ENCODE measurements at places on chromosomes 6 and 20.

- no peak for DNase-seq
Measured at GRCh38 chr20:2084703-2085102, 16.9 kb upstream of the STK35 start.

GRCh38 chr6:98516866-98517265 lies 317.5 kb upstream of the POU3F2 start:
- DNase-seq = no peak

DNA sequence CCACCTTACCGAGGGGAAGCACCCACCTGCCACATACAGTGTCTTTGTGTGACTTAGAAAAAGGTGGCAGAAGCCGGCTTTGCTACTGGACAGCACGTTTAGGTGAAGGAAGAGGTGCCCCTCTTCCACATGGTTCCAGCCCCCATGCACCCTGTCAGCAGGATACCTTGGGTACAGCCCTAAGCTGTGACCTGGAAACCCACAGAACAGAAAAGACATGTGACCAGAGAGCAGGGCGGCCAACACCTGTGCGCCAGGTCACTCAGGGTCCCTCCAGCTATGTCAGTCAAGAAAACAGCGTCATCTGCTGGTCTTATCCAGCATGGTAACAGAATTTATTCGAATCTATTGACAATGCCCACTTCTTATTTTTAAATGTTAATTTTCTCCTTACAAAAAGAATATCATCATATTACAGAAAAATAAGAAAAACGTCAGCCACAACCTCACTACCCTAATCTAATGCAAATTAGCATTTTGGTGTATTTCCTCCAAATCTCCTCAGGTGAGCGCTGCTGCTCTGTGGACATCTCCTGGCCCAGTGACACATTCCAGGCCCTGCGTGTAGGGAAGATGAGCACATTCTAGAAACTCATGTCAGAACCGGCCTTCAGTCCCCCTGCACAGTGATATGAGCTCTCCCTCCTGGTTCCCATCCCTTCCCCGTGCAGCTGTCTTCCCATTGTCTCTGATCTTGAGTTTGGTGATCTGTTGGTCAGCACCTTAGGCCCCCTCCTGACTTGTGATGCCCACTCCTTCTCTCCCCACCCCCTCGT lies 37.2 kb downstream of the GTF2H5 start:
- no peak for DNase-seq

- no peak for DNase-seq
Measured at GRCh38 chr20:35617397-35618262, 2.0 kb downstream of the SPAG4 start.

DNA sequence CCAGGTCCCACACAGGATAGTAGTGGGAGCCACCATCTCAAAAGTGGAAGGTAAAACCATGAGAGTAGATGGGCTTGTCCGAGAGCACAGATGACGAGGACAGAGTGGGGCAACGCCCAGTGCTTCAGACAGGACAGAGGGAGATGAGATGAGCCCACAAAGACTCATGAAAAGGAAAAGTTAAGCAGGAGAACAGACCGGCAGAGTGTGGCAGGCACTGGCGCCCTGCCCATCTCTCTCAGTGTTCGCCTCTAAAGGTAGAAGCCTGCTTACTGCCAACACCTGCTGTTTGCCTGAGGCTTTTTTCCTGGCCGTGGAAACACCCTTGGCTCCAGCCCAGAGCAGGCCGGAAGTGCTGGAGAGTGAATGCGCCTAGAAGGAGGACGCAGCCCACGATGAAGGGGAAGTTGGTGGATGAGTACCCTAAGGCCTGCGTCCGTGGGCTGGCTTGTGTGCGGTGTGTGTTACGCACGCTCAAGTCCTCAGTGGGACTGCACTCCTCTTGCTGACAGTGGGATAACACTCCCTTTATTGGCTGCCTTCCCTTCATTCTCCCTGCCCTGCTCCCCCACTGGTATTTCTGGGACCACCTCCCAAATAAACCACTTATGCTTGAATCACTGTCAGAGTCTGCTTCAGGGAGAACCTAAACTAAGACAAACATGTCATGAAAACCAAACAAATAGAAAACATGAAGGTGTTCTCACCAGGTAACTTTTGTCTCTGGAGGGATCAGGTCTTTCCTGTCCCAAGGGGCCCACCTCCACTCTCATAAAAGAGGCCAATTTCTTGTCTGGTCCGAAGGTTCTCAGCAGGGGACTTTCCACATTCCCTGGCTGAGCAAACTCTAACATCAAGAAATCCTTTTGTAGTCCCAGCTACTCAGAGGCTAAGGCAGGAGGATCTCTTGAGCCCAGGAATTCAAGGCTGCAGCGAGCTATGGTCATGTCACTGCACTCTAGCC lies 9.1 kb upstream of the FOXP4 start:
- DNase-seq = no peak

DNA sequence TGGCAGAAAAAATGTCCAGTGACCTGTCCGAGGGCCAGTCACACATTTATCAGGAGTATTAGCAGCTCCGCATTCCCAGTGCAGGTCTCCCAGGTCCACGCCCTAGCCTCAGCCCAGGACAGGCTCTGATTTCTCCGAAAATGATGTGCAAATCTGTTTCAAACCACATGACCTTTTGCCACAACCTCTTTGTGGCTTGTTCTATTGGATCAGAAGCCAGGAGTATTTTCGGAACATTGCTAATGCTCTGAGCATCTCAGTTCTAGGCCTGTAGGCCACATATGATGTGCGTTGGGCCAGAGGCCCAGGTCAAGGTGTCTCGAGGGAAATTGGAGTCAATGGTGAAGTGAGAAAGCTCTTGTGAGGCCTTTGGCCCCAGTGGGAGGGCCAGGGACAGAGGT lies 40.4 kb downstream of the SNX5 start:
- DNase-seq = no peak

GRCh38 chr6:158867381-158868121 lies 48.4 kb upstream of the EZR start:
- no peak for DNase-seq

DNA sequence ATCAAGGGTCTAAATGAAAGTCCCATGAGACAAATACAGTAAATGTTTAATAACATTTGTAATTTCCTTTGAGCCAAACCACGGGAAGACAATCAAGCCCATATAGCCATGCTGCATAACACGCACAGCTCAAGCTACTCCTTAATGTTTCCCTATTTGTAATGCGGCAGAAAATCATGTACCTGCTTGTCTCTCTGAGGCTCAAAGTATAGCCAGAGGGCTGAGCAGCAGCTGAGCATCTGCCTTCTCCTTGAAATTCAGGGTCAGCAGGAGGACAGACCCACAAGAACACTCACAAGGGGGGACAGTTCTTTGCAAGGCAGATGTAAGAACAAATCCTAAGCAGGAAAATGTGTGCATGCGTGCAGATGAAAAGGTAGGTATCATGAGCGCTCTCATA lies 45.8 kb upstream of the JARID2 start:
- DNase-seq = no peak

GRCh38 chr6:158660333-158660754 lies 10.5 kb downstream of the SYTL3 start:
- no peak for DNase-seq
